Activated CD4-positive, alpha-beta T cell treated with anti-CD3 and anti-CD28 coated beads for 4 hours (primary cell): ENCODE measurements at places on chromosomes 2 and 18.

DNA sequence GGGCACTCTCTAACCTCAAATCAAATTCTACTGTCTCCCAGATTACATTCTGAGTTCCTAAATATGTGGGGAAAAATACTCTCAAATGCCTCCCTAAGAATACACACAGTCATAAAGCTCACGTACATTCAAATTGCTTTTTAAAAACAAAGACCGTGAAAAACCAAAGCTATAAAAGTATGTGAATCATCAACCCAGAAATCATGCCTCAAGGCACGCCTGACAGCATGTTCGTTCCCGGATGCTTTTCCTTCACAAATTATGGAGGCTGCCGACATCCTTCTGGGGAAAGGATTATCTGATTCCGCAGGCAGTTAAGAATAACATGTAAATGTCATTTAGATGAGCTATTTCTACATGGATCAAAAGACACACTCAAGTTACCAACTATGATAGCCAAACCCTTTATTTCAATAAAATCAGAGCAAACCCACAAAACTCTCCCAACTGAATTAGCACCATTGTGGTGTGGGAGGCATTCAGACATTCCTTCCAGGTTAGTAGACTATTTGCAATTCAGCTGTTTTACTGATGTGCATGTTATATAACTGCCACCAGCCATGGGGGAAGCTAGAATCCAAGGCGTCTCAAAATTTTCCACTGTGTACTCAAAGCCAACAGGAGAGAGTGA lies 398.2 kb upstream of the TRIB2 start:
- DNase-seq: no peak

- no peak for DNase-seq
These were observed 46.7 kb downstream of the INO80C start for GRCh38 chr18:35451032-35451431.

- DNase-seq: no peak
These were observed 40.6 kb downstream of the ASAP2 start for GRCh38 chr2:9247177-9247576.

- DNase-seq: no peak
These were observed 24.6 kb upstream of the RASGRP3 start for GRCh38 chr2:33451825-33452224.

- no peak for DNase-seq
These were observed 440.9 kb downstream of the ZNF516 start for GRCh38 chr18:76054156-76054555.
